ENCODE measurements at places on chromosomes 11 and 22. TPM values are rescaled to one million over a fixed set of nuclear protein-coding genes. Genes with fewer than 3 reads are reported as not detected.

DNA sequence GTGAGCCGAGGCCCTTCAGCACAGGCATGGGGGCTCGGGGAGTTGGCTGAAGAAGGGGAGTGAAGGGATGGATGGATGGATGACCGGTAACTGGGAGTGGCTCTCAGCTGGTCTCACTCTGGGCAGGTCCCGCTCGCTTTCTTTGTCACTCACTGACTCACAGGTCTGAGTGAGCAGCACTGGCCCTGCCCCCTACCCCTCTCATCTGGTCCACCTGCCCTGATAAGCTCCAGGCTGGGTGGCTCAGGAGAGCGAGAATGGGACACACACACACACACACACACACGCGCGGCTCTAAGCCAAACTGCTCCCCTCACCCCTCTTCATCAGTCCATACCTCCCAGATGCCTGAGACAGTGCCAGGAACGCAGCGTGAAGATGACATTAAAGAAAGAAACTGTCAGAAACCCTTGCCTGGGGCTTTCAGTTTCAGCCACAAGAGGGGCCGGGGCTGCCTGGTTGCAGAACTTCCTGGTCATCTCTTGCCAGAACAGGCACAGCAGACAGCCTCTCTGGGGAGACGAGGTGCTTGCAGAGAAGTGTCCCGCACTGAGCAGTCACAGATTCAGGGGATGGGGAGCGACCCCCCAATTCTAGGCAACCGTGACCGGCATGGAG lies 16.5 kb upstream of the SHISAL1 start:
- DNase-seq: no peak

DNA sequence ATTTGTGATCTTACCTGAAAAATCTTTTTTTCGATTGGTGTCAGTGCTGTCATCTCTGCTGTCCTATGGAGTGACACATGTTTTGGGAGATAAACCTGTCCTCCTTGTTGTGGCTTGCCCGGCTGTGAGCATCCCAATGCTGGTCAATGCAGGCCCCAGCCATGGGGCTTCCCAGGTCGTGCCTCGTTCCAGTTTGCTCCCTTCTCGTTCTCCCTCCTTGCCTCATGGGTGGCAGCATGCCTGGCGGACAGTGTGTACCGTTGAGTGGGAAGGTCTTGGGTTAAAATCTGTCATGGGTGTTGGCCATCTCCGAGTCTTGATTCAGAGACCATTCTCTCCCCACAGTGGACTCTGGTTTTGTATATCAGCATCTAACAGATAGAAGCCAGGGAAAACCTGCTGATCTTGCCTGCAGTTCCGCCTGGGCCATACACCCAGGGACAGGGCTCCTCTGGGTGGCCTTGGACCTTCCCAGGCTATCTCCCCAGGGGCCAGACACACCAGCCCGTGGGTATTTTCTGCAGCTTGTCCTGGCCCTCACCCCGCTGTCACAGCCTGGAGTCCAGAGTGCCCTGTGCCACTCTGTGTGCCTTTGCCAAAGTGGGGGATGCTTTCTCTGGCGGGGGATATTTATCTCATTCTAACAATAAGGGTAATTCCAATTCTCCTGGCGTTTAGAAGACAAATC lies 208.1 kb downstream of the TBC1D22A start:
- DNase-seq: no peak

GRCh38 chr22:45424241-45424731 lies 10.8 kb downstream of the RIBC2 start:
- DNase-seq: no peak

- no peak for DNase-seq
Observed at GRCh38 chr11:120575461-120575860, 63.9 kb downstream of the GRIK4 start.

DNA sequence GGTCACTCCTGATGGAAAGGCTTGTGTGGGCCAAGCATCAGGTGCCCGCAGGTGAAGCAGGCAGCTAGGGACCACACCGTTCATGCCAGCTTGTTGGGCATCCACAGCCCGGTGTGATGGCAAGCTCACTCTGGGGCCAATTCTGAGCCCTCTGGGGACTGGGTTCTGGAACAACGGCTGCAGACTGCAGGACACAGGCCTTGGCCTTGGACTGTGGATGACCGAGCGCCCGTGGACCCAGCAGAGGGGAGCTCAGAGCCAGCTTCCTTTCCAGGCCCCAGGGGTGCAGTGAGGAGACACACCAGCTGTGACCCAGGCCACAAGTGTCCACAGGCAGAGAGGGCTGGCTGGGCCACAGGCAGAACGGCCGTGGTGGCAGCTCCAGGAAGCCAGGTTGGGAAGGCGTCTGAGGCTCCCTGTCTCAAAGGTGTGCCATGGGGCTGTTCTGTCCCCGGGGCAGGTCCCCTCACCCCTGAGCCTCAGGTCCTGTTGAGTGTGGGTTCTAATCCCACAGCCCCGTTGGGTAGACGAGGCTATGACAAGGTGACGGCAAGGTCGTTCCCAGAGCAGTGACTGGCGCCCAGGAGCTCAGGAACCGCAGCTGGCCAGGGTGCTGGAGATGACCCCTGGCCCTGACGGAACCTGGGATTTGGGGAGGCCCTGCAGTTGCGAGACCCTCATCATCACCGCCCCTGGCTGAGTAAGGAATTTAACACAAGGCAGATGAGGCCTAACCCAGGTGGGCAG lies 1079.4 kb downstream of the BRD1 start:
- no peak for DNase-seq

GRCh38 chr22:40345815-40346184 lies 500 bp upstream of the ADSL start:
- no peak for DNase-seq

- DNase-seq: peak; percentile 51
Observed at GRCh38 chr11:116694815-116695590, 77.8 kb downstream of the BUD13 start.

GRCh38 chr11:82365351-82365750 lies 368.3 kb downstream of the FAM181B start:
- no peak for DNase-seq

GRCh38 chr11:57764972-57765371 lies 3.4 kb downstream of the CTNND1 start:
- peak; percentile 43 for DNase-seq

DNA sequence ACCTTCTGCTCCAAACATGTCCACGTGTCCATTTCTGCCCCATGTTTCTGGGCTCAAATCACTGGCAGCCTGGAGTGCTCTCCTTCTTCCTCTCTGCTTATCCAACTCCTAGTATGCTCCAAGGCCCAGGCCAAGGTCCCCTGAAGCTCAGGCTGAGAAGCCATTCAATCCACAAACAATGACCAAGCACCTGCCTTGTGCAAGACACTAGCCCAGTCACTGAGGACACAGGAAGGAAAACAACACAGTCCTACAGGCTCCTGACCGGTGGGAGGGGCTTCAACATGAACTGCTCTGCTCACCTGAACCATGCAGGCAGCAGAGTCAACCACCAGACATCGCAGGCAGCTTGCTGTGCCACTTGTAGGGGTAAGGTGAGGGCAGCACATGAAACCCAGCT lies 93.6 kb downstream of the RPL27A start:
- DNase-seq: no peak

DNA sequence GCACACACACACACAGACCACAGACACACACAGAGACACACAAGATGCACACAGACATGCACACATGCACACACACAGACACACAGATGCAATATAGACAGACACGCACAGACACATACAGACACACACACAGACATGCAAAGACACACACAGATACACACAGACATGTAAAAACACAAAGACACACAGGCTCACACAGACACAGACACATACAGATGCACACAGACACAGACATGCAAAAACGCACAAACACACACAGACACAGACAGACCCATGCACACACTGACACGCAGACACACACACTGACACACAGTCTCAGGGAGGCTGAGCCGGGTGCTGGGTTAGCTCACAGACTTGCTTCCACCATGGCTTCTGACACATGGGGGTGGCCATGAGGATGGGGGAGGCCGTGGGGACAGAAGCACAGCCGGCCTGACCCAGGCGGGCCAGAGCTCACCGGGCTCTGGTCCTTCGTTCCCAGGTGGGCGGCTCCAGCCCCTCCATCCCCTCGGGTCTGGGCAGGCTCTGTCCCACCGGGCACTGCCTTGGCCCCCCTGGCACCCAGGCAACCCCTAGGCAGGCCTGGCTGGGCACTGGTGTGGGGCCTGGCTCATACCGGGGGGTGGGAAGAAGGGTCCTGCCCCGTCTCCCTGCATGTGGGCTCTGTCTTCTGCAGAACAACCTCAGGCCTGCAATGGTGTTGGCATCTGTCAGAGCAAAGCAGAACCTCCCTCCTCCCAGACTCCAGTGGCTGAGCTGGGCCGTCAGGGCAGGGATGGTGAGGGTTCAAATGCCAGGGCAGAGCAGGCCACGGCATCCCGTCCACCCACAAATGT lies 1489.5 kb downstream of the BRD1 start:
- no peak for DNase-seq

DNA sequence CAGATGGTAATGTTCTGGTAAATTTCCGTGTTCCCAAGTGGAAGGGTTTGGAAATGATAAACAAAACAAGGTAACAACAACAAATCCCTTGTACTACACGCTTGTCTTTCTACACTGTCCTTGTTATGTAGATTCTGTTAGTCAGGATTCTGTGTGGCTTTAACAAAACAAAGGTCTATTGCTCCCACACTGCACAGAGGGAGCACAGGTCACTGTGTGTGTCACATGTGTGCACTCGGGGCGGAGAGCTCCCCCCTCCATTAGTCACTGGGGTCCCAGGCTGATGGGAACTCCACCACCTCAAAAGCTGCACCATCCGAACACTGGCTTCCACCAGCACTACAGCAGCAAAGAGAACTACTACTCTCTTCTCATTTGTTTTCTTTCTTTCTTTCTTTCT lies 227.9 kb downstream of the NTM start:
- no peak for DNase-seq

DNA sequence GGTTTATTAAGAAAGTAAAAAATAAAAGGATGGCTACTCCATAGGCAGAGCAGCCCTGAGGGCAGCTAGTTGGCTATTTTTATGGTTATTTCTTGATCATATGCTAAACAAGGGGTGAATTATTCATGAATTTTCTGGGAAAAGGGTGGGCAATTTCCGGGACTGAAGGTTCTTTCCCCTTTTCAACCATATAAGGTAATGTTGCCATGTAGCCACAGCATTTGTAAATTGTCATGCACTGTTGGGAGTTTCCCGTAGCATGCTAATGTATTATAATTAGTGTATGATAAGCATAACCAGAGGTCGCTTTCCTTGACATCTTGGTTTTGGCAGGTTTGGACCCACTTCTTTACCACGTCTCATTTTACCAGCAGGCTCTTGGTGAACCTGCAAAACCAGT lies 610.4 kb upstream of the B3GAT1 start:
- no peak for DNase-seq

- no peak for DNase-seq
Observed at GRCh38 chr11:36581536-36581935, 12.8 kb upstream of the IFTAP start.

DNA sequence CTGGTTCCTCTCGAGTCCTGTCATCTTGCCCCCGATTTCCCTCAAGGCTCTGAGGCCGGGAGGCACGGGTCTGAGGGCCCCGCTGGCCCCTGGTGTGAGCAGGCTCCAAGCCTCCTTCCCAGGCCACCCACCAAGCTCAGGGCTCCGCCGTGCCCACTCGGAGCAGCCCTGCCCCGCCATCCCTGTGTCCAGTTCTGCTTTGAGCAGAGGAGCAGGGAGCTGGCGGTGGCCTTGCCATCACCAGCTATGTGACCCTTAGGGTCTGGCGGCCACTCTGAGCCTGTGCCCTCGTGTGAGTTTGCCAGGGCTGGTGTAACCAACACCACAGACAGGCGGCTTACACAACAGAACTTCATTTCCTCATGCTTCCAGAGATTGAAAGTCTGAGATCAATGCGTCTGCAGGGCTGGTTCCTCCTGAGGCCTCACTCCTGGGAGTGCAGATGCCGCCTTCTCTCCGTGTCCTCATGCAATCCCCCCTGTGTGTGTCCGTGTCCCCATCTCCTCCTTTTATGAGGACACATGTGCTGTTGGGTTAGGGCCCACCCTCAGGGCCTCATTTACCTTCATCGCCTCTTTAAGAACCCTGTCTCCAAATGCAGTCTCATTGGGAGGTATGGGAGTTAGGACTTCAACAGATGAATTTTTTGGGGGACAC lies 36.5 kb upstream of the CELSR1 start:
- no peak for DNase-seq

- no peak for DNase-seq
Observed at GRCh38 chr11:69463995-69464960, 17.2 kb upstream of the LINC01488 start.

- DNase-seq: peak; percentile 89
Observed at GRCh38 chr11:9138612-9139579, 47.5 kb upstream of the SCUBE2 start.

DNA sequence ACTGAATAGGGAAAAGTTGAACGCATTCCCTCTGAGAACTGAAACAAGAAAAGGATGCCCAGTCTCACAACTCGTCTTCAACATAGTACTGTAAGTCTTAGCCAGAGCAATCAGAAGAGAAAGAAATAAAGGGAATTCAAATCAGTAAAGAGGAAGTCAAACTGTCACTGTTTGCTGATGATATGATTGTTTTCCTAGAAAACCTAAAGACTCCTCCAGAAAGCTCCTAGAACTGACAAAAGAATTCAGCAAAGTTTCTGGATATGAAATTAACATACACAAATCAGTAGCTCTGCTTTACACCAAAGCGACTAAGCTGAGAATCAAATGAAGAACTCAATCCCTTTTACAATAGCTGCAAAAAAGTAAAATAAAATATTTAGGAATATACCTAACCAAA lies 471.2 kb upstream of the CNTN5 start:
- DNase-seq: no peak

GRCh38 chr11:74926304-74927030 lies 22.4 kb downstream of the XRRA1 start:
- no peak for DNase-seq

DNA sequence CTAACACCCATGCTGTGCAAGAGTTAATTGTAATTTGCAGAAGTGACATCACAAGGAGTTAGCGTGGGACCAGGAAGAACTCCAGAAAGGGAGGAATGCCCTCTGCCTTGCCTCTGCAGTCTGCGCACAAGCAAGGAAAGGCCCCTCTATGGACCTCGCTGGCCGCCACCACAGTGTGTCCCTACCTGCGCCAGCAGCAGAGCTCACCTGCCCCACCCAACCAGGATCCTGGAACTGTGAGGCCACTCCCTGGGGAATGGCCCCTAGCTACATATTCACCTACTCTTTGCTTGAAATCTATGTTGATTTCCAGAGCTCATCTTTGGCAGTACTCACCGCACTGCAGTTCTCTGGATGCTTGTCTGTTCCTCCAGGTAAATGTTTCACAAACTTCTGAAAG lies 72.0 kb upstream of the MTNR1B start:
- DNase-seq: no peak

Gene FREY1
- polyA plus RNA-seq: 0.11 TPM

Gene OR8G1
- not detected for polyA plus RNA-seq

Gene SYT7
- 1.5 TPM for polyA plus RNA-seq

Gene BIRC2
- polyA plus RNA-seq: 25.8 TPM

Gene OR52E5
- not detected for polyA plus RNA-seq

All from foreskin keratinocyte (primary cell).